Naive B cell (primary cell): ENCODE measurements at places on chromosomes 11 and 22.

GRCh38 chr11:15835788-15836411 is 520.4 kb downstream of the SOX6 start:
- DNase-seq = no peak

- no peak for DNase-seq
Measured at GRCh38 chr11:86861810-86862209, 61.5 kb downstream of the PRSS23 start.

DNA sequence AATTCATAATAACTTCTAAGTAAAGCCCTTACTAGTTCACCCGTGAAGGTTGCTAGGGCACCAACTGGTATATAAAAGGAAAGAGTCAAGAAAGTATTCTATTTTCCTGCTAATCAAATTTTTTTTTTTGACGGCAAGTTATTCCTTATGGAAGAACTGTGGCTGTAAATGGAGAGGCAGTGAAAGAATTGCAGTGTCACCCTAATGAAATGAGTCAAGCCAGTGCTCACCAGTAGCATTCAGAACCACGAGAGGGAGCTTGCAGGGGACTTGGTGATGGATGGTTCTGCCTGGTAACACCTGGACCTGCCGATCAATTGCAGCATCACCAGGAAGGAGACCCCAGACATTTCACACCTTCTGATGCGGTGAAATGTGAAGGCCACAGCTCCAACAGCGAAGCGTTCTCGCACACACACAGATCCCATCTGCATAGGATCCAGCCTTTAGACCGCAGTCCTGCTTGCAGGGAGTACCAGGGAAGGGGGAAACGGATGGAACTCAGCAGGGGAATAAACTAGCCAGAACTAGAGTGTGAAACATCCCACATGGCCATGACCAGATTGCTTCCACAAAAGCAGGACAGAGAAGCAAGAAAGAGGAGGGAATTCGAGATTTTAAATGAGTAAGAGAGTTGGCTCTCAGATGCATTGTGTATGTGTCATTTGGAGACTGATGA is 326.2 kb downstream of the TBC1D22A start:
- DNase-seq = no peak

DNA sequence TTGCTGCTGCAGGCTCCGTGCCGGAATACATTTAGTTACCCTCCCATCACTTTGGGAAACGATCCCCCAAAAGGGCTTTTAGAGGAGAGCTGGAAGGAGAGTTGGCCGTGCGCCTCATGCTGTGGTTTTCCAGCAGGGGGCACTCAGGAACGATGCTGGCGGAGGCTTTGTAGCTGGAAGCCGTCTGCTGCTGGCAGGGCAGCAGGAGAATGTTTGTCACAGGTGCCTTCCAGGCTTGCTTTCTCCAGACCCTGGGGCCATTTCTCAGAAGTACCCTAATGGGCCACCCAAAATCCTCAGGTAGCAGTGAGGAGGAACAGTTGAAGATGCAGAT is 30.0 kb upstream of the CABP7 start:
- DNase-seq = no peak

GRCh38 chr22:26398741-26399153 is 30.3 kb upstream of the ASPHD2 start:
- DNase-seq = peak; percentile 49

DNA sequence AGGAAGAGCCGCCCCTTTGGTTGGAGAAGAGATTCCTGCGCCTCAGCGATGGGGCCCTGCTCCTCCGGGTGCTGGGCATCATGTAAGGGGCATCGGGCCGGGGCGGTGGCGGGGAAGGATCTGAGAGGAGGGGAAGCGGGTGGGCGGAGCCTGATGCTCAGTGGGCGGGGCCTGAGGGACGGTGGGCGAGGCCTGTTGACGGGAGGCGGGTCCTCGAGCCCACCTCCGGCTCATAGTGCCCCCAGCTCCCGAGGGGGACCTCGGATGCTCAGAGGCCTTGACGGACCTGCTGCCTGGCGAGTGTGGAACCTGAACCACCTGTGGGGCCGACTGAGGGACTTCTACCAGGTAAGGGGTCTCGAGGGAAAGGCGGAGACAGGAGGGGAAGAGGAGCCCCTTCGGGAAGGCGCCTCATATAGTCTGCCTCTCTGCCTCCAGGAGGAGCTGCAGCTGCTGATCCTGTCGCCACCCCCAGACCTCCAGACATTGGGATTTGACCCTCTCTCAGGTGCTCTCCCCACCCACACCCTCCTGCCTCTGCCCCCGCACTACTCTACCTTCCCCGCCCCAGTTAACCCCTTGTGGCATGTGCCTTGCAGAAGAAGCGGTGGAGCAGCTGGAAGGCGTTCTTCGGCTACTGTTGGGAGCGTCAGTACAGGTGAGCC is 799 bp downstream of the CCDC88B start:
- DNase-seq = peak; percentile 78

DNA sequence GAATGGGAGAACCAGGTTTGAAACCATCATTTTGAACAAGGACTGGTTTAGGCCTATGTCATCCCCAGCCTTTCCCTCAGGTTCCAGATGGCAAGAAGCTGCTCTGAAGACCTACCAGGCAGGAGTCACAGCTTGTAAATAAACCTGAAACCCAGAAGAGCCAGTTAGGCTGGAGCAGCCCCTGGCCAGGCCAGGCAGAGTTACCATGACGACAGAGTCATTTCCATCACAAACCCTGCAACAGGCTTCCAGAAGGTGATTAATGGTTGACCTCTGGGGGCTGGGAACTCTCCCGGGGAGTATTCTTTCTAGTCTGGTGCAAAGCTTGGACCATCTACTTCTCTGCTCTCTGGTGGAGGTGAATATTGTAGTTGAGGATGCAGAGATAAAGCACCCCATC is 164.1 kb upstream of the NCAM1 start:
- no peak for DNase-seq

DNA sequence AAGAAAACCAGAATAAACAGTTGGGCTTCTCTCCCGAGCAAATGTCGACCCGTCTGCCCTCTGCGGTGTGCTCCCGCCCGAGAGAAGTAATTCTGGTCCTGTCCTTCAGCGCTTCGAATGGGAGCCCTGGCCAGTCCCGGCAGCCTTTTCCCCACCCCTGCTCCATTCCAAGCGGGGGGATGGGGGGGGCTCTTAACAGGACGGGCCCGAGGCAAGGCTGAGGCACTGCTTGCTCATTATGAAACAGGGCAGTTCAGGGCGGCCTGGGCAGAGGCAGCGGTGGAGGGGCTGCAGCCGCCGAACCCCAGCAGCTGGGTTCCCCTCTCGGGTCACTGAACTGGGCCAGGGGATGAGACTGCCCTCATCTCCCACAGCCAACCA is 9.1 kb downstream of the BACE1-AS start:
- no peak for DNase-seq

- DNase-seq = no peak
Measured at GRCh38 chr22:46730568-46731245, 7.3 kb downstream of the CERK start.

- no peak for DNase-seq
Measured at GRCh38 chr11:121553389-121553788, 100.6 kb upstream of the SORL1-AS1 start.

DNA sequence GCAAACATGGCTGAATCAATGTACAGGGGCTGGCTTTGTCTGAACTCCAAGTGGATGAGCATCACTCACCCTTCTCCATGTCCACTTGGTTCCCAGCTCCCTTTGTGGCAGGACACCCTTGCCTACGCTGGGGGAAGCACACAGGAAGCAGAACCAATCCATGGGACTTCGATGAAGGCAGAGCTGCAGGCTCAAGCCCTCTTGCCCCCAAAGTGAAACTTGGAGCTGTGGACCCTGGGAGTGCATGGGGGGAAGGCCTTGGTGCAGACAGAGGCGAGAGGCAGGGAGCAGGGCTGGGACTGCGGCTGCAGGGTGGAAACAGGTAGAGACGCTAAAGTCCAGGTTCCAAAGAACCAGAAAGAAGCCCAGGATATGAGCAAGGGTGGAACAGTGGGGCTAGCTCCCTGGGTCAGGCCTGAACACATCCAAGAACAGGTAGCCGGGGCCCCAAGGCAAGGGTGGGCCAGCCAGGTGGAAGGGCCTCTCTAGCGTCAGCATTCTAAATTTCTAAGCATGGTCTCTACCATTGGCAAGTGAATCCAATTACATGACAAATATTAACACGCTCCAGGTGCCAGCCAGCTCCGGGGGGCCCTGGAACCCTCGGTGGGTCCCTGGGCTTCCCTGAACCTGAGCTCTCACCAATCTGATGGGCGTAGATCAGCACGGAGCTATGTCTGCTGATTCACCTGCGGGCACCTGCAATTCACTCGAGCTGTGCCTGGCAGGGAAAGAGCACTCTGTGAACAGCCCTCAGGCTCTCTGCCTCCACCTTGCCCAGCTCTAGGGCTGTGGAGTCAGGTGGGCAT is 532.8 kb downstream of the BRD1 start:
- no peak for DNase-seq

GRCh38 chr11:62373464-62374119 is 36.3 kb downstream of the ASRGL1 start:
- DNase-seq = no peak

DNA sequence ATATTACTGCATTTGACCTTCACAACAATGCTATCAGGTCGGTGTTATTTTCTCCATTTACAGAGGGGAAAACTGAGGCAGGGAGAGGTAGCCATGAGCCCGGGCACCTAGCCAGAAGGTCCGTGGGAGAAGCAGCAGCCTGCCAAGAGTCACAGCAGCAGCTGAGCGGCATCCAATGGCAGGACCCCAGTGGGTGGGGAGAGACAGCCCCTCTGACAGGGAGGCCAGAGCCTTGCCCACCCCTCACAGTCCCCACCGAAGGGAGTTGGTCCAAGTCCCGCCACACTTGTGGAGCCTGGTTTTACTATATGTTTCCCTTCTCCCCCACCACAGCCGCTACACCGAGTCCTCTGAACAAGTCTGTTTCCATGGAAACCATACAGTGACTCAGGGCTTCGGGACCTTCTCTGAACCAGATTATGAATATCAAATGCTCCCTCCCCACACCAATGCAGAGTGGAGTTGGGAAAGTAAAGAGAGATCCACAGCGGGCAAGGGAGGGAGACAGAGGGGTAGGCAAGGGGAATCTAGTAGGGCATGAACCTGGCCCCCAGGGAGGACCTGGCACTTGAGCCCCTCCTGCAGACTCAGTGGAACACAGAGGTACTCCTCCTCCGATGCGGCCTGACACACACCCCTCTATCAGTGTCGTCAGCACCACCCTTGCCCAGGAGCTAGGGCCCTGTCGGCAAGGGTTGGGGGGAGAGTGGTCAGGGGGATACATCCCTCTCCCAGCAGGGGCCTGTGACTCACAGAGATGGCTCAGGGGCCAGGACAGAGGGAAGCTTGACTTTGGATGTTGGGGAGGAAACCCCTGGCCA is 2.5 kb downstream of the CHST1 start:
- no peak for DNase-seq

GRCh38 chr11:99333621-99334020 is 312.9 kb downstream of the CNTN5 start:
- DNase-seq = no peak

- no peak for DNase-seq
Measured at GRCh38 chr11:28666632-28667031, 558.4 kb downstream of the METTL15 start.

- no peak for DNase-seq
Measured at GRCh38 chr11:22668005-22668796, 1.8 kb downstream of the GAS2 start.

DNA sequence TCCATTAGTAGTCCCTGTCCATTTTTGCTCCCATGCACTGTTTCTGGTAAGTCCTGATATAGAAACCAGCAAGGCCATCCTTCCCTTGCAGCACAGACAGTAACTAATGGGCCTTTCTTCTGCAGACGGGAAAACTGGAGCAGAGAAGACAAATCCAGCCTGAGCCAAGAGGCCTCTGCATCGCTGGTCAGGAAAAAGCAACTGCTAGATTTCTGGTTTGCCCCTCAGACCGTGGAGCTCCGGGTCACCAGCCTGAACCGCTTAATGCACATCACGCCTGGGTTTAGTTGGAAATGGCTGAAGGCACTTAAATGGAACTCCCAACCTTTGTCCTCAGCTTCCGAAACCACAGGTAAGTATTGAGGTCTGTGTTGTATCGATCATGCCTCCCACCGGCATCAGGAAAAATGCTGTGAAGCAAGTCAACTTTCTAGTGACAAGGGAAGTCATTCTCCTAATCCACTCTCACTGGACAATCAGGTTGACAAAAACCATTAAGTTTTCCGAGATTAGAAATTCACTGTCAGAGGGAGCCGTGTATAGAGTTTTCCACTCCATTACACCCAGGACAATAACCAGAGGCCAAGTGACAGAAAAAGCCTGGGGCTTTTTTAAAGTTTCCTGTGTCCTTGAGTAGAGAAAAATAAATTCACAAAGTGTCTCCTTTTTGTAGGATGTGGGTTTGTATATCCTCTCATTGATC is 14.8 kb upstream of the LMO2 start:
- no peak for DNase-seq

DNA sequence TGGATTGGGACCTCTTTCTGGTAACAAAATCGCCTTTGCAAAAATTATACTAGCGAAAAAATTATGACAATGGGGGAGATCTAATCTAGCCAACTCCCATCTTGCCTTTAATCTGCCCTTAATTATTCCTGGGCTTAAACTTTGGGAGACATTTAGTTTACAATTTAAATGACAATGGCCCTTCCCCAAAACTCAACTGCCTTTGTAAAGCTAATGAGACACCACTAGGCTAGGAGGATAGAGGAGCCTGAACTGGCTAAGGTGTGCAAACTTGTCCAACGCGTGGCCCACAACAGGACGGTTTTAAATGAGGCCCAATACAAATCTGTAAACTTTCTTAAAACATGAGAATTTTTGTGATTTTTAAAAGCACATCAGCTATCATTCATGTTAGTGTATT is 67.3 kb downstream of the RSF1 start:
- DNase-seq = no peak

DNA sequence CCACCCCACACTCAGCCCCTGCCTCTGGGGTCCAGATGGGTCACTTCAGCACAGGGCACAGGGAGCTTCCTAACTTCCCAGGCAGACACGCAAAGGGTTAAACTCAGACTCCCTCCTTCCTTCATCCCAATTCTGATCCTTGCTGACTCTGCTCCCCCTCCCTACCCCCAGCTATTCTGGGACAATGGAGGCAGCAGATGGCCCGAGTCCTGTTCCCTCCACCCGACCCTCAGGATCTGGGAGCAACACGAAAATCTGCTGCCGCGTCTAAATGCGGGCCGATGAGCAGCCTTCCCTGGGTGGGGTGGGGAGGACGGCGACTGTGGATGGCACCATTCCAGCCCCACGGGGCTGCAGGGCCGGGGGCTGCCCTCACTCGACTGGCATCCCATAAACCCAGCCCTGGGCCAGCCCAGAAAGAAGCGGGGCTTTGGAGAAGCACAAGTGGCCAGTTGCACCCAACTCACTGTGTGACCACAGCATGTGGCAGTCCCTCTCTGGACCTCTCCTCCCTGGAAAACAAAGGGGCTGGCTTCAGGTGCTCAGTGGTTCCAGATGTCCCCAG is 18.7 kb downstream of the MFNG start:
- DNase-seq = no peak

GRCh38 chr11:37509506-37509905 is 911.5 kb upstream of the RAG2 start:
- no peak for DNase-seq

- DNase-seq = no peak
Measured at GRCh38 chr22:50064453-50064852, 6.4 kb upstream of the TTLL8 start.

- no peak for DNase-seq
Measured at GRCh38 chr11:46200537-46201281, 76.8 kb upstream of the CREB3L1 start.

GRCh38 chr11:2468363-2469235 is 23.8 kb downstream of the KCNQ1 start:
- no peak for DNase-seq
